Dorsolateral prefrontal cortex (tissue), 122 donors: ENCODE measurements at places on chromosomes 4 and X.

DNA sequence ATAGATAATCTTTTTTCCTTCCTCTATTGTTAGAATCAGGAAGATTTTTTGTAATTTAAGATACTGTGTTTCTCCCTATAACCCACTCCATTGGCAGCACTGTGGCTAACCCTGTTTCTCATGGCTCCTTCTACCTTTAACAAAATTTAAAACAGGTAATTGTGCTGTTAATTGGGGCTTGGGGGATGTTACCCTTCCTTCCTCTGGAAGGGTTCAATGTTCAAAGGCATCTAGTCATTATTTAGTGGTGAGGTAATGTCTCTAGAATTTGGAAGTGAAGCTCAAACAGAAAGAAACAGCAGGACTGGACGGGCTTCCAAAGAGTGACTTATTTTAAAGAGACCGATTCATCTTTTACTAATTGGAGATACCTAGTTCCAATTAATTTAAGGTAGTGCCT, 166.4 kb downstream of the TRIML1 start:
- no peak for DNase-seq

DNA sequence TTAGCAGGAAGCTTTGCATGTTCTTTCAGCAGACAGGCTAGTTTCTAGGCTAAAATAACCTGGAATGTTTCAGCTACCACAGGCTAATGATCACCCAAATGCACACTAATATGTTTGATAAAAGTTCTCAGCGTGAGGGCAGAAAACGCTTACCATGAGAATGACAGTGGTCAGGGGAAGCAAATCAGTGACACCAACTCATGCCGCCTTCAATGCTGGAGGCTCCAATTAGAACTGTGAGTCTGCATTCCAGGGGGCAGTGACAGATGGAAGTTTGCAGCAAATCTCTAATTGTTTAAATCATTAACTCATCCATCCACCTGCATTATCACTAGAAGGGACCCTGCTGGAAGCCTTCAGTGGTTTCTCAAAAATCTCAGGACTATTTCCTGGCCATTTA, 43.2 kb downstream of the ANOS1 start:
- no peak for DNase-seq

- no peak for DNase-seq
These were observed 41.6 kb downstream of the UNC5C start for GRCh38 chr4:95507147-95507546.

- DNase-seq = no peak
These were observed 307.1 kb downstream of the TEX13A start for GRCh38 chrX:104913348-104913747.

- no peak for DNase-seq
These were observed 58.2 kb downstream of the PPM1K start for GRCh38 chr4:88226143-88226542.
